Glutamatergic neuron (in vitro differentiated cells): ENCODE measurements at places on chromosomes 4 and X.

- no peak for DNase-seq
These were observed 26.0 kb downstream of the ADH4 start for GRCh38 chr4:99117876-99118693.

- DNase-seq, result no peak
These were observed 244.2 kb downstream of the ANK2 start for GRCh38 chr4:113293674-113294073.

GRCh38 chr4:184814686-184815045, 11.1 kb downstream of the ACSL1 start:
- DNase-seq, result no peak

GRCh38 chr4:148770377-148770776, 328.2 kb upstream of the NR3C2 start:
- DNase-seq, result no peak

GRCh38 chrX:80306007-80306406, 114.2 kb upstream of the TENT5D start:
- DNase-seq, result no peak
